ENCODE measurements at places on chromosomes 16 and 17. TPM values are rescaled to one million over a fixed set of nuclear protein-coding genes. Genes with fewer than 3 reads are reported as not detected.
A peak's percentile ranks its signal among the peaks of the same experiment; 100 is the strongest.

Gene SCNN1B
- 715 TPM for total RNA-seq

Gene TGFB1I1
- total RNA-seq, result 7.4 TPM

Gene SCGB1C2
- total RNA-seq, result not detected

Gene TEKT1
- not detected for total RNA-seq

- DNase-seq, result no peak
Observed at GRCh38 chr16:11150190-11150589, 105.8 kb downstream of the SOCS1 start.

DNA sequence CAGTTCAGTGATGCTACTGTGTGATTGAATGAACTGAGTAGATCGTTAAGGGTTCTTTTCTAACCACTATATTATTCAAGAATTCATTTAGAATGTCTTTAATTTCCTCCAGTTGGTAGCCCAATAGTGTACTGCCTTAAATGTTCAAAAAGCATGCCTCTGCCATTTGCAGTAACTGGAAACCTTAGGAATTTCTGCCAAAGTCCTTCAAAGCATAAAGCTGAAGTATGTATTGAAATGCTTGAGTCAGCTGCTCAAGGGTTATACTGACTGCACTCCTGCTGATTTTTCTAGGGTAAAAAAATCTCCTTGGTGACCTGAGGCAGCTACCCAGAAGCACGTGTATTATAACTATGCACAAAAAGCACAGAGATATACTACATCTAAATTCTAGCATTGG is 56.5 kb downstream of the SNTB2 start:
- no peak for DNase-seq

DNA sequence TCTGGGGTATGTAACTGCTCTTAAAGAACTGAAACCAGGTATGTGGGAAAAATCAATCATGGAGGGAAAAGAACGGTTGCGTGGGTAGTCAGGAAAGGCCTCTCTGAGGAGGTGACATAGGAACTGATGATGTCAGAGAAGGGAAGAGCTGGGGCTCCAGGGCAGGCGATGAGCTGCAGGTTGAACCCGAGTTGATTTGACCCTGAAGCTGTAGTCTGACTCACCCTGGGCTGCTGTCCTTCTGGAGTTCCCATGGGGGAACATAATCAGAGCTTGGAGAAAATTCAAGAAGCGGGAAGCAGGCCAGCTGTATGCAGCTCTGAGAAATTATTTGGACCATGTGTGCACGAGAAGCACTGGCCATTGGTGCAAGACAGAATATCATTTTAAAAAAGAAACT is 16.7 kb downstream of the SLC6A2 start:
- no peak for DNase-seq

DNA sequence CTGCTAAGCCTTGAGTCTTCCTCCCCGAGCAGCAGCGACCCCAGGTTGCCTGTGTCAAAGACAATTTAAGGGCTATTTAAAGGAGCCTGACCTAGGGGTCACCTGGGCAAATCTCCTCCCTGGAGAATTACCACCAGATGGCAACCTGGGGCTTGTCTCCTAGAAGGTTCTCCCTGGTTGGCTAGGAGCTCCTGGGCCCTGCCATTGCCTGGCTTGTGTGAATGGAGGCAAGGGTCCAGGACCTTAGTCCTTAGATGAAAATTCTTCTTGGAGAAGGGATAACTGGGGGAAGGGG is 51.3 kb upstream of the TAC4 start:
- DNase-seq, result no peak

DNA sequence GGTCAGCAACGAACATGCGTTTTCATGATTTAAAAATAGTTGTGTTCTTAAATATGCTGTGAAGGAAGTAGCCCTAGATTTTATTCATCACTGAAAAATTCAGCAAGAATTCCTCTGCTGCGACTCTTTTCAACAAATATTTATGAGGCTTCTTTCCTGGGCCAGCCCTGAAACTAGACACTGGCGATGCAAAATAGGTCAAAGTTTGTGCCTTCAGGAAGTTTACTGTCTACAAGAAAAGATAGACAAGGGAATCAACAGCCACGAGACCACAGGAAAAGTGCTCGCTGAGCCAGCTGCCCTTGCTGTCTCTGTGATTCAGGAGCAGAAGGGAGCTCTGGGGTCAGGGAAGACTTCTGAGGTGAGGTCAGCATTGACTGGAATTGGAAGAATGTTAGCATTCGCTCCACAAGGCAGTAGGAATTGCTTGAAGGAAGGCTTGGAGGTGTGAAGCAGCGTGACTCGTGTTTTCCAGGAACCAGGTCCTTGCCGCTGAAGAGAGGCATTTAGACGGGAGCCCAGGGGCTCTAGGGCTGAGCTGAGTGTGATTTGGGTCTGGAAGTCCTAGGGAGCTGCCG is 1.9 kb upstream of the RPL26 start:
- no peak for DNase-seq

GRCh38 chr16:84514874-84515835 is 10.7 kb upstream of the MEAK7 start:
- peak; percentile 48 for DNase-seq

DNA sequence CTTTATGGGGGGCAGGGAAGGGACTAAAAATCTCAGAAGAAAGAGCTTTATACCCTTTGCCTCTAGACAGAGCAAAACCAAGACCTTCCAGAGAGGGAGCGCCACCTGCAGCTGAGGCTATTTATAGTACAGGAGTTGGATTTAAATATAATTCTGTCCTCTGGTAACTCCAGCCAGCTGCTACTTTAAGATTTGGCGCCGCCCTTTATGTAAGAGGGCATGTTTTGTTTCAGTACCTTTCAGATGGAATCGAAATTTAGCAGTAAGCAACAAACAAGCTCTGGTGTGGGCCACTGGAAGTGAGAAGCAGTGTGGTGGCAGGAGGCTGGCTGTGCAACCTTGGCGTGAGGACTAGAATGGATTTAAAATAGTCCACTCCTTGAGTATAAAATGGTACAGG is 5.2 kb upstream of the GUCY2D start:
- DNase-seq, result peak; percentile 67

- no peak for DNase-seq
Observed at GRCh38 chr16:57150682-57151330, 35.0 kb downstream of the PSME3IP1 start.
